NCI-H1436 treated with DMSO at 0.1 percent for 48 hours (cell line): ENCODE measurements at places on chromosomes 7 and 10.

DNA sequence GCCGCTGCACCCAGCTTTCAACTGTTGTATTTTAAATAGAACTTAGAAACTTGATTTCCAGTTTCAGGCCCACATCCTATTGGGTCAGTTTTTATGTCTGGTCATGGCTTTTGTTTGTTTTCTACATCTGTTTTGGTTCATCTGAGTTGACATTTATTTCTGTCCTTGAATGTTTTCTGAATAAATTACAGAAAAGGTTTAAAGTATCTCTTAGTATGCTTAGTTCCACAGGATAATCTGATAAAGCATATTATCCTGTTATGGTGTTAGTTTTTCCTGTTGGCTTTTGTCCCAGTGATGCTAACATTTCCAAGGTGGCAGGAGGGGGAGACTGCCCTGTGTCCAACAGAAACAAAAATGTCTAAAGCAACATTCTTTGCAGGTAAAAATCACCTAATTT is 733.2 kb downstream of the INHBA start:
- no peak for DNase-seq

DNA sequence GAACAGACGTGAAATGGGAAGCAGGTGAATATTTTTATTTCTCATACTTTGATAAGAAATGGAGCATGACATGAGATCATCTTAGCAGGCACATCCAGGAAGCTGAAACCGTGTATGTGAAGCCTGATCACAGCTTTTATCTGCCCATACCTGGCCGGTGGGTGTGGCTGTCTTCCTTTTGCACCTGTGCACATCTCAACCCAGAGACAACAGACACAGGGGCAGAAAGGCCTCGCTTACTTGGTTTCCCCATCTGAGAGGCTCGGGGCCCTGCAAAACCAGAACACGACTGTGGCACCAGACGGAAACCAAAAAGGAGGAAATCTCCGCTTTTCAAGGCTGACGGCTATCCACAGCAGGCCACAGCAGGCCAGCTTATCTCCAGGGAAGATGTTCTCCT is 116.4 kb downstream of the TCERG1L start:
- no peak for DNase-seq

DNA sequence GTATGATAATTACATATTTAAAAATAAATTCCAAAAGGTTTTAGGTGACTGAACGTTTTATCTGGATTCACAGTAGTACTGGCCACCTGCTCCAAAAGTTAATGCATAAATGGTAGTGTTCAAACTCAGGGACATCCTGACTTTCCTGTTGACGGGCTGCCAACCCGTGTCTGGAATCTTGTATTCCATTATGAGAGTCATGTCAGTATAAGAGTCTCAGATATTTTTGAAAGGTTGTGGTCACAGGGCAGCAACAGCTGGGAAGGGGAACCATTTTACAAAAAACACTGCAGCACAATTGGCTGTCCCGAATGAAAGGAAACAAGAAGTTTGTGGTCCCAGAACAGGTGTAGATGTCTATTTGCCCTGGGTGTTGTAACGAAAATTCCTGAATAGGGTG is 2.8 kb downstream of the TDRD1 start:
- DNase-seq: no peak

DNA sequence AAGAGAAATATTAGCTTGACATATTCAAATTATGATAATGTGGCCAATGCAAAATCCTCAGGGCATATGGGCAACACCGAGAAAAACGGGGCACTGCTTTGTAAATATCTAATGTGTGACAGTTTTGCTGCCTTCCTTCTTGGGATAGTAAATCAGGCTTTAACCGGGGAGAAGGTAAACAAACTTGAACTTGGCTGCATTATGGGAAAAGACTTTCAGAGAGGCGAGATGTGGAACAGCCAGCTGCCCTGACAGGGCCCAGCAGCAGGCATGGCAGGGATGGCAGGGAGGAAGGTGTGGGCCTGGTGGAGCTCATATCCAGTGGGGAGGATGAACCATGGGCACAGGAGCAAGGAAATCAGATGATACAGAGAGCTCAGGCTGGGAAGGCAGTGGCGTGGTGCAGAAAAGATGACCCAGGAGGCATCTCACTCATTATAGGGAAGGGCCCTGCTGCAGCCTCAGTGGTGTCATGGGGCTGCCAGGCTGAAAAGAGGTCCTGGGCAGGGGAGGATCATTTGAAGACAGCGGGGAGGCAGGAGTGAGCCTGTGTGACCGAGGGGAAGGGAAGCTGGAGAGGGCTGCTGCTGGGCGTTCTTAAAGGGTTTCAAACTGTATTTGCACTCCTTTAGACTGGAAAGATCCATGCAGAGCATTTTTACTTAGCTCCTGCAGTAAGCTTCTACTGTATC is 26.7 kb downstream of the CXCL12 start:
- DNase-seq: no peak

- no peak for DNase-seq
These were observed 94.3 kb upstream of the ADO start for GRCh38 chr10:62710182-62710581.

DNA sequence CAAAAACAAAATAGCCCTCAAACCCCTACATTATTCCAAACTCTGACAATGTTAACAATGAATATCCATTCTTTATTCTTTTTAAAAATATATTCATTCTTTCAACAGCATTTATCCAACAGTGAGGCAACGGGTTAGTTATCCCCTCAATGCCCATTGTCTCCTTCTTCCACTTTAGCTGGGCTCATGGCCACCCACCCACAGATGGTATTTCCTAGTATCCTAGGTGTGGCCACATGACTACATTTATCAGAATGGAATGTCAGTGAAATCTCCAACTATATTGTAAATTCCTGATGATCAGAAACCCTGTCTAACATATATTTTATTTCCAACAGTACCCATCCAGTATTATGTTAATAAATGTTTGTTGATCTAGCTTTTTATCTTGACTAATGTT is 13.6 kb downstream of the HOXA1 start:
- no peak for DNase-seq

DNA sequence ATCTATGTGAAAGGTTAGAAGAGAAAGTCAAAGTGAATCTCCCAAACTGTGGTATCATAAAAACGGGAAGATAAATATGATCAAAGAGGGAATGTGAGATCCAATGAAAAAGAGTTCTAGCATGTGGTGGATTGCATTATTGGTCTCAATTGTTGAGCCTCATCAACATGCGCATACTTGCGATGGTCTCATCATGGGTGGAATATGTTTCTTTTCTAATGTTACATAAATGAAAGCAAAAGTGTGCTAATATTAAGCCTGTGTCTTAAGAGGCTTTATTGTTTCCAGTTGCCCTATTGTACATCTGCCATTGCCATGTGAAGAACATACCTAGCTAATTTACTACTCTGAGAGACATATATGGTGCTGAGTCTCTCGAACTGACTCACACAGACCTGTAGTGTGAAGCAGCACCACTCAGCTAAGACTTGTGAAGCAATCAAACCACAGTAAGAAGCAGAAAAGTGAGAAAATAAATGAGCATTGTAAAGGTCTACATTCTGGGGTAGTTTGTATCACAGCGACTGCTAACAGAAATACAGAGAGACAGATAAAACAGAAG is 645.5 kb upstream of the PCDH15 start:
- DNase-seq: no peak

DNA sequence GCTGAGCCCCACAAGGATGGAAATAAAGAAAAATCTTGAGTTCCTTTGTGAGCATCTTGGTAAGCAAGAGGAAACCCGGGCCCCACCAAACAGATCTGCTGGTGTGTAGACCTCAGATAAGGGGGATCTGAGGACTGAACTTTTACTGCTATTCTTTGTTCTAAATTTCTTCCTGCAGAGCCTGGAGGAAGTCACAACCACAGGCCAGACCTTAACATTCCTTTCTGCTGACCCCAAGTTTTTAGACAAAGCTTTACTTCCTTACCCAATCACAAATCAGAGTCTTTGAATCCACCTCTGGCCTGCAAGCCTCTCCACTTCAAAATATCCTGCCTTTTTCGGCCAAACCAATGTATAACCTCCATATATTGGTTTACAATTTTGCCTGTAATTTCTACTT is 352.6 kb upstream of the AUTS2 start:
- no peak for DNase-seq
